ENCODE measurements at places on chromosomes 4 and X.

GRCh38 chrX:110414679-110415439 is 56.2 kb downstream of the RTL9 start:
- no peak for DNase-seq

DNA sequence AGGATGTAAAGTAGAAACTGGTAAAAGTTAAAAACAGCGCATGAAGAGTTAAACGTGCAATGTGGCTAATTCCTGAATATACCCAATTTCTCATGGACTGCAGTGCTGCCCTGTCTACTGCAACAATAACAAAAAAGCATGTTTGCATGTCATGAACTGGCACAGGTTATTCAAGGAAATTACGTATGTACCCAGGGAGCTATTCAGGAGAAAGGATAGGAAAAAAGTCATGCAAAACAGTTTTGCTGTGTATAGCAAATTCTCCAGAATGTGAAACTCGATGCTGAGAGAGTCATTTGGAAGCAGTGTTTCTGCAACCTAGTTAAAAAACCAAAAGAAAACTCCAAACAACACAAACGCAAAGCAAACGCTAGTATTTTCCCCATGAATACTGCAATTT is 381.5 kb upstream of the PRKX start:
- no peak for DNase-seq

- peak; percentile 60 for DNase-seq
Observed at GRCh38 chr4:101730291-101731117, 60.0 kb upstream of the BANK1 start.

DNA sequence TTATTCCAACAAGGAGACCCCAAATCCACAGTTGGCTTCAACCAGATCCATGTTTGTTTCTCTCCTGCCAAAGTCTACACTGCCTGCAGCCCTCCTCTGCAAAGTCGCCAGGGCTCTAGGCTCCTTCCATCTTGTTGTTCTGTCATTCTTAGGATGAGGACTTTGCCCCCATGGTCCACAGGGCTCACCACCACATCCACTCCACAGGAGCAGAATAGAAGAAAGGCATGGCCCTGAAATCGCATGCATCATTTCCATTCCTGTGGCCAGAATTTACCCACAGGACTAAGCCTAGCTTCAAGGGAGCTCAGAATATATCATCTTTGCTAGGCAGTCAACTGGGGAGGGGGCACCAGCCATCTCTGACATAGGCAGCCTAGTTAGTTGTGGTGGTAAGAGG is 254.7 kb downstream of the FBXW7 start:
- DNase-seq = peak; percentile 21

- no peak for DNase-seq
Observed at GRCh38 chrX:37000140-37000539, 8.0 kb upstream of the FAM47C start.

DNA sequence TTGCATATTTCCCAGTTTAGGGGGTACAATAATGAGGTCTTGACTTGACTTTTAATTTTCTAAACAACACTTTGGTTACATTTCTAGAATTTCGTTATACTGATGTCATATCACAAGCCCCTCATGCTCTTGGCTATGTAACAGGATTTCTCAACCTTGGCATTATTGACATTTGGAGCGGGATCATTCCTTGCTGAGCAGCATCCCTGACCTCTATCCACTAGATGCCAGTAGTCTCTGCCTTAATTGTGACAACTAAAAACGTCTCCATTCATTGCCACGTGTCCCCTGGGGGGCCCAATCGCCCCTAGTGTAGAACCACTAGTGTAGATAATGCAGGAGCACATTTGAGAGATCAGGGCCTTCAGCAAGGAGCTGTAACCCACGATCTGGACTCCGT is 234.2 kb upstream of the MID1 start:
- no peak for DNase-seq

- DNase-seq = no peak
Observed at GRCh38 chrX:17635231-17635630, 102.1 kb upstream of the SCML1 start.

- DNase-seq = no peak
Observed at GRCh38 chr4:8155048-8155447, 3.6 kb downstream of the ABLIM2 start.

- DNase-seq = no peak
Observed at GRCh38 chrX:1105671-1106419, 106.6 kb downstream of the CRLF2 start.

DNA sequence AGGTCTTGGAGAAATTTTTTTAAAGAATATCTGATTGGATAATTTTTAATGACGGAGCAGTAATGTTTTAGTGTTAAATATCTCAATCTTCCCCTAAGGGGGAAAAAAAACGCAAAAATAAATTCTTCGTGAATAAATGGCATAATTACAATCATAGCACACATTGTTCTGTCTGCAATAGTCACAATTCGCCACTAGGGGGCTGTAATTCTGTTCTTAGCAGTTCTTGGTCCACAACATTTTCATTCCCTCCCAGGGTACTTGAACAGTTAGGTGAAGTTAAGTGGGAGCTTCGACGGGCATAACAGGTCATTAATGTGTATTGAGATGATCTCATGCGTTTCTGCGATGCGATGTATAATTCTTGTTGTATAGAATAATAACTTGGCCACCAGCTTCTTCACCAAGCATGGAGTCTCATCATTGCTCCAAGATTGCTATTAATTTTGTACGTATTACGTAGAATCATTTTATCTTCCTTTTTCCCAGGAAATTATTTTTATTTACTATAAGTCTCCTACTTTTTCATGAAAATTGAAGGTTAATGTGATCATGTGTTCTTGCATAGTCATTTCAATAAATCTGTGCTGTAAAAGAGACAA is 27.2 kb downstream of the HTR2C start:
- DNase-seq = peak; percentile 13

- no peak for DNase-seq
Observed at GRCh38 chr4:187075514-187075913, 351.9 kb upstream of the FAT1 start.

GRCh38 chr4:85142451-85142850 is 176.0 kb upstream of the WDFY3 start:
- no peak for DNase-seq

DNA sequence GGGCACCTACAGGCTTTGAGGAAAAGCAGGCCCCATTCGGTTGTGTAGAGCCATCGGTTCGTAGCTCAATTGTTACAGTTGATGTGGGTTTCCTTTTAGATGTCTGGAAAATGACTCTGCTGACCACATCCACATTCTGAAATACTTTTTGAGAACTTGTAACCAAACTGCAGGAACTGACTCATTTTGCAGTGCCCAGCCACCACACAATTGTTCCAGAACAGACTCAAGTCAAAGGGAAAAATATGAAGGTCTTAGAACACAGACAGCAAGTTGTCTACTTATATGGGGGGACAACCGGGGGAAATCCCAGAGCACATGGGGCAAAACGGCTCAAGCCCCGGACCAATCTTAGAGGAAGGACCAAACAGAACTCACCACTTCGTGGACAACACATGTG is 557.6 kb upstream of the DIPK2B start:
- DNase-seq = peak; percentile 74

- no peak for DNase-seq
Observed at GRCh38 chrX:44422631-44423030, 79.2 kb upstream of the EFHC2 start.

GRCh38 chrX:40581336-40581920 is 658 bp downstream of the ATP6AP2 start:
- peak; percentile 6 for DNase-seq

GRCh38 chr4:5200513-5200912 is 149.2 kb downstream of the STK32B start:
- DNase-seq = no peak

GRCh38 chr4:140693562-140693961 is 62.6 kb downstream of the TBC1D9 start:
- DNase-seq = no peak

DNA sequence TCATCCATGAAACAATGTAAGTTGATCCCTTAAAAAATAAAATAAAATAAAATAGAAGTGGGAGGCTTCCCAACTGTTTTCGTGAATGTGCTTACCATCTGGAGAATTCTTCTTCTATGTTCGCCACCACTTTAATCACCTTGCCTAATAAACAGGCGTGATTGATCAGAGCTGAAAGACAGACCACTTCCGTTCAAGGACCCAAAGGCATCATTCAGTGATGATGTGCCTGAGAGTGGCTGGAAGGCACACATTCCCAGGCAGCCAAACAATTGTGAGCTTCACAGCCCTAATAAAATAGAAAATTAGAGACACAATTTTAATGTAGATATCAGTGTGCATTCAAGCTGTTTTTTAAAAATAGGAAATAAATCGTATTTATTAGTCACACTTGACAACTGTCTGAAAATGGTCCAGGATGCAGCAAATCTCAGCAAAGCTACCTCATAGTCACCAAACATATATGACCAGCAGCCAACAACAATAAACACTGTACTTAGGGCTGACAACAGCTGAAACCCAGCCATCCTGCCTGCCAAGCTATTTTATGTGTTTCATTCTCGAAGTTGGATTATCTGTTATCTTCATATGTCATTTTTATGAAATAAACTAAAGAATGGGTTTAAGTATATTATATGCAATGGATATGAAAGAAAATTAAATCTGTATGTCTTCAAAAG is 163.2 kb upstream of the FAM9B start:
- DNase-seq = no peak

GRCh38 chr4:161664740-161665139 is 499.1 kb downstream of the FSTL5 start:
- DNase-seq = no peak

GRCh38 chr4:174707902-174708301 is 121.1 kb downstream of the GLRA3 start:
- no peak for DNase-seq

DNA sequence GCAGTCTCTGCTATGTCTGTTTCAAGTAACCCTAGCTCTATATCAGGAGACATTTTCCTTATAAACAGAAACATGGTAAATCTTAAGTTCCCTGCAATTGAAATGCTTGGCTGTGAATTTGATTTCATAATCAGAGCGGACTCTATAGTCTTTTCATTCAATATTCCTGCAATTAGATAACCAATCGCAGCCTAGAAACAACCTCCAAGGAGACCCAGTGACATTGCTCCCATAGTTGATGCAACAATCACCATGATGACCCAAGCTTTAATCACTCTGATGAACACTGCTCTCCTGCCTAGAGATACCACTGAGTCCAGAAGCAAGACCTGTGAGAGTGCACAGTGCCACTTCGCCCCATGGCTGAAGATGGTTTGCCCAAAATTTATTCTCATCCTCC is at the start of gene CABS1:
CABS1 (plus strand) TSS at position 301 of the 400 bp plus-strand sequence; CDS start at position 360, 59 bp downstream.
- no peak for DNase-seq

DNA sequence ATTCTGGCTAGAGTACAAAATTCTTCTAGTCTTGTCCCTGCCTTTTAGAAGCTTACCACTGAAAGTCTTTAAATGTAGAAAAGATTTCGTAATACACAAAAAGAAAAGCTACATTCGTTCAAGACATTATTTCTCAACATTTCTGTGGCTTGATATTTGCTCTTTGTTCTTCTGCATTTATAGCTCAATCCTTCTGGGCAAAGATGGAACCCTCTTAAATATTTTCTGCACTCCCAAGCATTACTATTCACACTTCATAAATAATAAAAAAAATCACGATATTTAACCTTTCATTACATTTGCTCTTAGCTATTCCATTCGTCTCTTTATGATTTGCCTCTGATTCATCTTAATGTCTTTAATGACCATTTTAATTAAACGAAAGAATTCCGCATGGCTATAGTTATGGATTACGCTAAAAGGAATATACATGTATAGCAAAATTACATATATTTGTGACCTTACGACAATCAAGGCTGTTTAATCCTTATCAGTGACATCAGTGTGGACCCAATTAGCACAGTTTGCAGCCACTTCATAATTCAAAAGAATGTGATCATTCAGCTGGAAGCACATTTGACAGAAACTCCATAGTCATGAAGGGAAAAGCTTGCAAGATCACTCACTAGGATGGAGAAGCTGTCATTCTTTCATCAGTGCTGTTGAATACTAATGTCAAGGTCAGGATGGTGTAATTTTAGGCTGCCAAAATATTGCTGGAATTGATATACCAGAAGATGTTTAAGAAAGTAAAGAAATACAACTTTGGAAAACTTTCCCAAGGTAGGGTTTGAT is 1075.0 kb upstream of the TENM3 start:
- DNase-seq = no peak

GRCh38 chr4:113973345-113973744 is 6.1 kb downstream of the ARSJ start:
- no peak for DNase-seq

DNA sequence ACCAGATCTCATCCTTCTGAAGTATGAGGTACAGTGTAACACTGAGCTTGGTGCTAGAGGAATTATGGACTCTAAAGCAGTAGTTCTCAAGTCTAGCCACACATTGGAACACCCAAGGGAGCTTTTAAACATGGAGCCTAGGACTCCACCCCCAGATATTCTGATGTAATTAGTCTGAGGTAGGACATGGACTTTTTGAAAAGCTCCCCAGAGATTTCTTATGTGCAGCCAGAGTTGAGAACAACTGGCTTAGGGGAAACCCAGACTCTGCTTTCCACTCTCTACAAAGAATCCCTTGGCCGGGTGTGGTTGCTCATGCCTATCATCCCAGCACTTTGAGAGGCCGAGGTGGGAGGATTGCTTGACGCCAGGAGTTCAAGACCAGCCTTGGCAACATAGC is 11.6 kb upstream of the GDPD2 start:
- no peak for DNase-seq

GRCh38 chr4:11512871-11513270 is 84.2 kb upstream of the HS3ST1 start:
- no peak for DNase-seq

DNA sequence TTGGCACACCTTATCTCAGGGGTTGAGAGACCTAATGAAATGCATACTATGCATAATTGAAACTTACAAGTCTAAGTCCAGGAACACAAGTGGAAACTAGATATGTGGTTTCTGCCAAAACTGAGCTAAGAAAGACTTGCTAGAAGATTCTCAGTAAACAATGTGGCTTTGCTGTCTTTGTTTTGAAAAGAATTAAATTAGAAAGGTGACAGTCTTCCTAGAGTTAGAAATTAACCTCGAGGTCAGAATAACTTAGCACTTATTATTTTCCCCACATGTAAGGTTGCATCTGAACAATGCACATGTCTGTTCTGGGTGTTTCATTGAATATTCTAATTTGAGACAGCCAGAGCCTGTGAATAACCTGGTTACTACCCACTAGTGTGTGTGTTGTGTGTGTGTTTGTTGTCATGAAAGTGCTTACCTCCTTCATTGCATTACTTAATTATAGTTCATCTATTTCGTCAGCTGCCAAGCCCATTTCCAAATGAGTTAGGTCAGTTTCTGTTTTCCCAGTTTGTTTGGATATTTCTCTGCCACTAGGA is 1.5 kb downstream of the EREG start:
- DNase-seq = peak; percentile 64

DNA sequence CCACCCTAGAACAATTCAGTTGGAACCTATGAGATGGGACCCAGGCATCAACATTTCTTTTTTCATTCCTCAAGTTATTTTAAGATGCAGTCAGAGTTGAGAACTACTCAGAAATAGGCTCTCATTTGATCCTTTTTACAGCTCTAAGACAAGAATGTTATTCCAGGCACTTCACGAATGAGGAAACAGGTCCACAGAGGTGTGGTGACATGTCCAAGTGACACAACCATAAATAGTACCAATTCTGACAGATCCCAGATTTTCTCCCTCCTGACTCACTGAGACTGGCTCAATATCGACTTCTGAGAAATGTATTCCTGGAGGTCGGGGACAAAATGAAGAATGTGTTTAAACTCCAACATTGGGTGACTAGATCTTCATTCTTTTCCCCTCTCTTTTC is 11.1 kb downstream of the TCEANC start:
- no peak for DNase-seq

GRCh38 chrX:9135901-9136510 is 102.1 kb upstream of the FAM9B start:
- no peak for DNase-seq
